K562 (cell line): ENCODE measurements at places on chromosomes 7 and 10. TPM values are rescaled to one million over a fixed set of nuclear protein-coding genes. Genes with fewer than 3 reads are reported as not detected.

TSPAN12 gene
- 0.51 and 1.1 TPM in 2 replicates for total RNA-seq

- DNase-seq = no peak
- no peak overlapping the region for H3K27ac ChIP-seq
- no peaks in the 10 kb centered on the region for H3K36me3 ChIP-seq
- no peak overlapping the region for H3K4me3 ChIP-seq
- H3K4me1 ChIP-seq = peaks cover 12% of the 10 kb centered on the region; the same call in 2 of the 3 replicates
- H3K27me3 ChIP-seq = no peaks in the 10 kb centered on the region
Observed at GRCh38 chr10:99781734-99782429, 558 bp upstream of the ABCC2 start.

DNA sequence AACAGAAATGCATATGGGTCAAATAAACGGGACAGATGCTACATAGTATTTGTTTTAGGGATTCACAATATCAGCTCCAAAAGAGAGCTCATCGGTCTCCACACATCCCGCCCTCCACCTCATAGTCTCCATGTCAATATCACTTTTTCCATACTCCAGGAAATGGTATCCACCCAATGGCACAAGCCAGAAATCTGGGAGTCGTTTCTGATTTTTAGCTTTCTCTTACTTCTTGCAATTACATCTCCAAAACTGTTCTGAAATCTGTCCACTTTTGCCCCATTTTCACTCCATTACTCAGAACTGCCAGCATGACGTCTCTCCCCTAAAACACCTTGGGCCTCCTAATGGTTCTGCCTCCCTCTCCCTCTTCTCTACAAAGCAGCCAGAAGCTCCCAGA, 47.4 kb upstream of the EZH2 start:
- H3K27me3 ChIP-seq = no peaks in the 10 kb centered on the region
- no peaks in the 10 kb centered on the region for H3K36me3 ChIP-seq
- DNase-seq = no peak
- no peaks in the 10 kb centered on the region for H3K4me1 ChIP-seq

AMZ1 gene
- total RNA-seq = not detected in 2 replicates

SORCS3 gene
- total RNA-seq = not detected in 2 replicates

DNA sequence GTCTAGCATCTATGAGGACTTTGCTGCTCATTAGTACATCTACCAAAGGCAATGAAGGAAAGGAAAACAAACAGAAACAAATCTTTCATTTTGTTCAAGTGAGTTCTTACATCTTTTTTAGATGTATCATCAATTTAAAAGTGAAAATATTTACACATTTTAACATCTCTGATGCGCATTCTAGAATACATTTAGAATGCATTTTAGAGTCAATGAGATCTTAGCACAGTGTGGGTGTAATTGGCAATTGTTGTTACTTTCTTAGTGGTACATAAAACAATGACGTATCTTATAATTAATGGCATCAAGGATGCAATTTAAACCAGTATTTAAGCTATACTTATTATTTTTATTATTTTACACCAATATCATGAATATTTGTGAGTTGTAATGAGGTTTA, 51.4 kb downstream of the TPK1 start:
- no peak overlapping the region for H3K4me3 ChIP-seq
- H3K36me3 ChIP-seq = no peaks in the 10 kb centered on the region
- no peak for DNase-seq
- no peaks in the 10 kb centered on the region for H3K27me3 ChIP-seq
- H3K27ac ChIP-seq = no peak overlapping the region

CTAGE4 gene
- 0.07 TPM in 1 of 2 replicates, not detected in the other for total RNA-seq

SPACDR gene
- total RNA-seq = 0.55 and 1.2 TPM in 2 replicates

ERVW-1 gene
- total RNA-seq = not detected in 2 replicates

DNA sequence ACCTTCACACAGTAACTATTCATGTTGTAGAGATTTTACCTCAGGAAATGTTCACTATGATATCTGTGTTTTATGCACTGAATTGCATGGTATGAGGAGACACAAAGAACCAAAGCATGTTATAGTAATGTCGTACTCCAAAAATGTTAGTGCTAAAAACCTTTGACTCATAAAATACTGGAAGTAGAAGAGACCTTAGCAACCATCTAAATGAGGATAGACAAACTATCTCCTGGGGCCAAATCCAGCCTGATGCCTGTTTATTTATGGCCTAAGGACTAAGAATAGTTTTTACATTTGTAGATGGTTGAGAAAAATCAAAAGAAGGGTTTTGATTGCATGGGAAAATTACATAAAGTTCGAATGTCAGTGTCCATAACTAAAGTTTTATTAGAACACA, 535.1 kb downstream of the INHBA start:
- DNase-seq = no peak
- H3K4me3 ChIP-seq = no peak overlapping the region
- no peaks in the 10 kb centered on the region for H3K27me3 ChIP-seq

PIK3CG gene
- 33.7 and 35.4 TPM in 2 replicates for total RNA-seq

RPEL1 gene
- 0.07 and 0.09 TPM in 2 replicates for total RNA-seq

GRCh38 chr10:20105931-20106330, 289.7 kb downstream of the PLXDC2 start:
- no peaks in the 10 kb centered on the region for H3K36me3 ChIP-seq
- no peaks in the 10 kb centered on the region for H3K4me1 ChIP-seq
- no peak overlapping the region for H3K27ac ChIP-seq
- no peak for DNase-seq

RHOBTB1 gene
- 8.2 and 8.5 TPM in 2 replicates for total RNA-seq
